ENCODE measurements at places on chromosomes 3 and 15.

GRCh38 chr15:86317384-86317740, 237.7 kb downstream of the AGBL1 start:
- DNase-seq, result no peak

- DNase-seq, result no peak
These were observed 11.1 kb downstream of the SLC6A6 start for GRCh38 chr3:14413381-14414071.

DNA sequence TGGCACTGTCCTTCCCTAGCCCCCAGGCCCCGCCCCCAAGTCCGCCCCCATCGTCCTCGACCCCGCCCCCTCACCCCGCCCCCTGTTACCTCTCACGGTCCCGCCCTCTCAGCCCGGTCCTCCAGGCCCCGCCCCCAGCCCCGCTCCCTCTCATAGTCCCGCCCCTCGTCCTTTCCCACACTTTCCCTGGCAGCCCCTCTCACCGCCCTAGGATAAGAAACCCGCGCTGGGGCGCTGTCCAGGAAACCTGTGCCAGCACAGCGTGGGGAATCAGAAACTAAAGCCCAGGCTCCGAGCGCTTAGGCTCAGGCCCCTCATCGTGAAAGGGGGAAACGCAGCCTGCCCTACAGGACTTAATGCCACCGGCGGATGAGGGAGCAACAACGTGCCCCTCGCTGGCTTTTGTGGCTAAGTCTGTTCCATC, 20.9 kb downstream of the TRPM1 start:
- DNase-seq, result no peak

DNA sequence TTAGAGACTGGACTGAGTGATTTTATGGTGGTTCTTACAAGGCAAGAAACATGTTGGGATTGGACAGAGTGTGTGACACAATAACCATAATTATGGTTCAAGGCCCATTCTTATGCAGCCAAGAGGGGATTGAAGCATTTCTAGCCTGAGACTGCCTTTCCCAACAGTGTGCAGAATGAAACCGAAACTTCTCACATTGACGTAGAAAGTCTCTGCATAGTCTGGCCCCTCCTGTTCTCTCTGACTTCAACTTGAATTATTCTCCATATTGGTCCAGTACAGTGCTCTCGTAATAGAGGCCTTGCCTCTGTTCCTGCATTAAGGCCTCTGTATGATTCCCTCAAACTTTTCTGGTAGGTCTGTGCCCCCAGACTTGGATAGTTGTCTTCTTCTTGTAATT, 138.3 kb downstream of the DIPK2A start:
- no peak for DNase-seq

- DNase-seq, result no peak
These were observed 357.2 kb downstream of the ZNF385D start for GRCh38 chr3:21393683-21394311.

- DNase-seq, result no peak
These were observed 758 bp downstream of the SELENOK start for GRCh38 chr3:53890726-53891475.

DNA sequence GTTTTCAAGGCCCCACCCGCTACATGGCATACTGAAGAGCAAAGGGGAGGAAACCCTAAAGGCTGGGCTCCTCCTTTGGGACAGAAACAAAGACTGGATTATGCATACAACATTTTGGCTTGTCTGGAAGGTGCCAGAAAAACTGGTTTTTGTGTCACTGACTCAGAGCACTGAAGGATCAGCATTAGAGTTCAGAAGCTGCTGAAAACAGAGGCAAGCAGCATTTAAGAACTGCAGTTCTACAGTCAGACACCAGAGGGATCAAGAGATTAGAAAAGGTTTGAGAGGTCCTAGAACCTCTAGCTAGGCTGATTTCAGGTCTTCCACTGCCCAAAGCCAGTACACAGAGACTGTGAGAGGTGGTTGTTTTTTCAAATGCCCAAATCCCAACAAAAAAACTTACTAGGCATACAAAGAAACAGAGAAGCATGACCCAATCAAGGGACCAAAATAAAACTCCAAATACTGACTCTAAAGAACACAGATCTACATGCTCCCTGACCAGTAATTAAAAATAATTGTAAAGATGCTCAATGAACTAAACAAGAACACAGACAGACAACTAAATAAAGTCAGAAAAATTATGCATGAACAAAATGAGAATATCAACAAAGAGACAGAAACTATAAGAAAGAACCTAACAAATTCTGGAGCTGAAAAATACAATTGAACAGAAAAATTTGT, 91.2 kb downstream of the SENP2 start:
- peak; percentile 9 for DNase-seq

- no peak for DNase-seq
These were observed 3.8 kb upstream of the LIPC start for GRCh38 chr15:58427987-58428386.

- no peak for DNase-seq
These were observed 23.9 kb upstream of the PIGZ start for GRCh38 chr3:196992461-196993065.

- no peak for DNase-seq
These were observed 140.8 kb downstream of the ADAM10 start for GRCh38 chr15:58608711-58609110.

DNA sequence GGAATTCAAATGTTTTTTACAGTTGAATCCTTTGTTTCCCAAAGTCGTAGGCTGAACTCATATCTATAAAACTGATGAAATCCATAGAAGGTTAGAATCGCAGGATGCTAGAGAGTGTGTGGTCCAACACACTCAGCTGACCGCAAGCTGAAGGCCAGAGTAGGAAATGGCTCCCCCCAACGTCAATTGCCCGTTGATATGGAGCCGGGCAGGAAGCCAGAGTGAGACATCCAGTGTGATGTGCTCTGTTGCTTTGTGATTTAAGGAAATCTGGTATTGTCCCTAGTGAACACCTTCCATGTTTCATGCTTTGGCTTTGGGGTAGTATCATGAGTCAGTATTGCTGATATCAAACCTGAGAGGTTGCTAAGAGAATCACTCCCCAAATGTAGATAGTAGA, 5.8 kb upstream of the MEX3B start:
- no peak for DNase-seq

- no peak for DNase-seq
These were observed 18.1 kb downstream of the CRABP1 start for GRCh38 chr15:78358102-78358870.

GRCh38 chr3:142623194-142623593, 27.0 kb downstream of the PLS1 start:
- no peak for DNase-seq

GRCh38 chr3:64163755-64164148, 61.5 kb downstream of the PRICKLE2 start:
- DNase-seq, result no peak

DNA sequence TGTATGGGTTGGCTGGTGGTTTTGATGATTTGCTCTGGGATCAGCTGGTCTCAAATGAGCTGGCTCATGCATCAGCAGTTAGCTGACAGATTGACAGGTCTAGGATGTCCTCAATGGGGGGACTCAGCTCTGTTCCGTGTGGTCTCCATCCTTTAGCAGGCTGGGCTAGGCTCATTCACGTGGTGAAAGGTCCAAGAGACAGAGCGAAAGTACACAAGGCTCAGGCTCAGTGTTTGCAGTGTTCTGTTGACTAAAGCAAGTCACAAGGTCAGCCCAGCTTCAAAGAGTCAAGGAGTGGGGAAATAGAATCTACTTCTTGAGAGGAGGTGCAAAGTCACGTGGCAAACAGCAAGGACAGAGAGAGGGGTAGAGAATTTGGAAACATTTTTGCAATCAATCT, 126.5 kb upstream of the CMC1 start:
- no peak for DNase-seq

DNA sequence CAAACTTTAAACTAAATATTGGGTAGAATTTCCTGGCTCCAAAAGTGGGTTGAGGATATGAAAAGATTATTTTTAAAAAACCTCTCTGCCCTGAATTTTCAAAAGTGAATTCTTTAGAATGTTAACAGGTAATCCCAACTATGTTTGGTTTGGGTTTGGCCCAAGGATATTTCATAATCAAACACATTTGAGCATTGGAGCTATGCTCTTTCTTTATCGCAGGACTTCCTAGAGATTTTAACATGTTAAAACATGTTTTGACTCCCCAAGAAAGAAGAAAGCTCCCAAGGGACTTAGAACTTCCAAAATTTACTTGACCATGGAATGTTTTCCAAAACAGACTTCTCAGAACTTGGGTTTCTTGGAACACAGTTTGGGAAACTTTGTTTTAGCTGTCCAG, 75.6 kb upstream of the SYNPR start:
- DNase-seq, result no peak

GRCh38 chr3:20564966-20565365, 379.0 kb upstream of the SGO1 start:
- no peak for DNase-seq

- DNase-seq, result no peak
These were observed 342.8 kb downstream of the TUSC7 start for GRCh38 chr3:117052395-117052794.

DNA sequence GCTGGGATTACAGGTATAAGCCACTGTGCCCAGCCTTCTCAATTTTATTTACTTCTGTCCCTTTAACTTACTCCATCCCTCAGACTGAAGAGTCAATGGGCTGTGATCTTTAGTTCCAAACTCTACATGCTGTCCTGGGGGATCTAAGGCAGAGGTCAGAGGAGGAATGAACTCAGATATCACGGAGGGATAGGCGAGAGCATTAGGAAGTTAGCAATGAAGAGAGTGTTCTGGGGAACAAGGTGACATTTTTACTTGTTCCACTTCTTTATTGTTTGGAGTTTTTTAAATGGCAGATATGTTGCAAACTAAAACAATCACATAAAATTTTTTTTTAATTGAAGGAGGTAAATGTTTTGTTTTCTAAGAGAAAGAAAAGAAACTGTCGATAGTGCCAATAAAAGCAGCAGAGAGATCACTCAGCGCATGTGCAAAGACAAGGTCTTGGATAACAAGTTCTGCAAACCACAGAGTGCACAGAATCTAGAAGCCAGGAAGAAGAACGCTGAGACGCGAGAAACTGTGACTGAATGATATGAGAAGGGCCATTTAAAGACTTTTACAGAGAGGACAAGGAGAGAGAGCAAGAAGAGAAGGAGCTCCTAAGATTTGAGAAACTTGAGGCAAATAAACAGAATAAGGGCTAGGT, 10.8 kb upstream of the CA12 start:
- DNase-seq, result no peak

- DNase-seq, result no peak
These were observed 201.2 kb upstream of the SOX2 start for GRCh38 chr3:181510500-181510899.

- no peak for DNase-seq
These were observed 111.9 kb downstream of the RAP2B start for GRCh38 chr3:153273767-153274435.

GRCh38 chr3:189053322-189053721, 118.4 kb upstream of the TPRG1 start:
- no peak for DNase-seq

GRCh38 chr3:140953028-140953960, 11.7 kb downstream of the SLC25A36 start:
- DNase-seq, result no peak

GRCh38 chr3:15428539-15428938, 1.1 kb downstream of the EAF1 start:
- DNase-seq, result no peak

DNA sequence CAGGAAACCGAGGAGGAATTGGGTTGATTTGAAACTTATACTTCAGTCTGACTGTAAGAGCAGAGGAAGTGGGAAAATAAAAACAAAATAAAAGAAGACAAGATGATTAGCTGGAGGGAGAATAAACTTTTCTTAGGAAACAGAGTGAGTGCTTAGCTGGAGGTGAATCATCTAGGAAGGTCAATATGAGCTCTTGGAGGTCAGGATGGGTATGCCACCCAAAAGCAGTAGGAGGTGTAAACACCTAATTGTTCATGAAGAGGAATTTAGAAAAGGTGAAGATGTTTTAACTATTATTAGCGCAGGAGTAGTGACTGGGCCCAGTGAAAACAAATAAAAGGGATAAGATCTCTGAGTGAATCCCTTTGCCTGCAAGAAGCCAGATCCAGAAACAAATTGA, 39.9 kb upstream of the ARL14 start:
- DNase-seq, result no peak

DNA sequence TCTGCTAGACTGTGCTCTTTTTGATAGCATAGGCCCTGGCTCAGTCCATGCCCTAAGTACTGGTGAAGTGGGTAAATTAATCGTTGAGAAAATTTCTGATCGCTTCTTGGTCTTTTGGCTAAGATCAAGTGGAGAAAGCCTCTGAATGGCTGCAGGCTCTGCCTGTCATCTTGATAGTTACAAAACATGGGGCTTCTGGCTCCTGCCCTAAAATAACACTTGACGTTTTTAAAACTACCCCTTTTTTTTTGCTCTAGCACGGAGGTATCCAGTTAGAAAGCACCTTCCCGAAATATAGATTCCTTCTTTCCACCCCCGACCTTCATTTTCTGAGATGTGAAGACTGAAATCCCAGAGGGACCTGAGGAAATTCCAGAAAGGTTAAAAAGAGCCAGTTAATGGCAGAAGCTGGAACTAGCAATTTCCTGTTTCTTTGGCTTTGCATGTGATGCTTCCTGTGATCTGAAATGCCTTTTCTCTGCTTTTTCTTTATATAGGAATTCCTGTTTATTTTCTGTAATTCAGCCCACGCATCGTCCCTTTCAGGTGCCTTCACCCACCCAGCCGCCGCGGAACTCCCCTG, 799 bp upstream of the C2CD4B start:
- no peak for DNase-seq

GRCh38 chr3:39166134-39166710, 12.8 kb upstream of the CSRNP1 start:
- DNase-seq, result no peak

- no peak for DNase-seq
These were observed 262.9 kb downstream of the TIGIT start for GRCh38 chr3:114556657-114557213.

DNA sequence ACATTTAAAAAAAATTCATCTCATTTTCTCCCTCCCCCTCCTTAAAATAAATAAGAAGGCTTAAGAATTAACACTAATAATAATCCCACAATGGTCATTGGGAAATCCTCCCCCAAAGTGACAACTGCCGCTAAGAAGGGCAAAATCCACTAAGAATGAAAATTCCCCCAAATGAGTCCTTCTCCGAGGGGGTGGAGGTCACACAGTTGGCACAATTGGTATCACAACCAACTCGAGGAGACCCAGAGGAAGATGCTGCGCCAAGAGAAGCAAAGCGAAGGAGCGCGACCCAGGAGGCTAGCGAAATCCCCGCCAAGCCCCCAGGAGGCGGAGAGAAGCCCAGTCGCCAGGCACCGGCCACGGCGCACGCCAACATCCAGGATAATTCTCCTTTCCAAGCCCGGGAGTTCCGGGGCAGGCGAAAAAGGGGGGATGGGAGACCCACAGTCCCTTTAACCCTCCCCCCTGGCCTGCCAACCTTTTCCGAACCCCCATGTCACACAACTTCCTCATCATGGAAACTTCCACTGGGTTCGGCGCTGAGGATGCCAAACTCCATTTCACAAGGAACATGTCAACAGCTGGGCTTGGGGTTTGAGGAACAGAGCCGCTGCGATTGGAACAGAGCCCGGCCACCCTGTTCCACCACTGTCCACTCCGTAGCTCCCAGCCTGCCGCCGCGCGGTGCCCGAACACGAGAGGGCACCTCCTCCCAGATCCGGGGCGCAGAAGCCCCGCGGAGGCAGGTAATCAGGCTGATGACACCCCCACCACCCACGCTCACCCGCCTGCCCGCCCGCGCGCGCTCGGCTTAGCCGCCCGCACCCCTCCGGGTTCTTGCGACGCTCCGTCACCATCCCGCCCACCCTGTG, 668 bp downstream of the THRB start:
- DNase-seq, result no peak
